Smooth muscle cell of the brain vasculature (primary cell): ENCODE measurements at places on chromosomes 11 and 22.

DNA sequence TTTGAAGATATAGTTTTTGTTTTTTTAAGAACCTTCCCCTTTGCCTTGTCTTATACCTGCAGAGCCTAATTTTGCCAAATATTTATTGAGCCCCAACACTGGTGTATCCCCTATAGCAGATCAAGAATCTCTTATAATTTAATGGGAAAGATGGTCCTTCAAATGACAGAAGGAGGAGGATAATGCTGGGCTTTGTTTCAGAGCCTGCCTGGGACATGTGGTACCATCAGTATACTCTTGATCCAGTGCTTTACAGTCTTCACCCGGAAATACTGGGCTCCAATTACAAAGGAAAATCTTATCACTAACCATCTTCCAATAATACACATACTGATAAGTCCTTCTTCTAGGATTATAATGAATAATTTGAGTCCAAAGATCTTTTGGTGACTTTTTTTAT lies 84.7 kb downstream of the GAB2 start:
- no peak for DNase-seq

DNA sequence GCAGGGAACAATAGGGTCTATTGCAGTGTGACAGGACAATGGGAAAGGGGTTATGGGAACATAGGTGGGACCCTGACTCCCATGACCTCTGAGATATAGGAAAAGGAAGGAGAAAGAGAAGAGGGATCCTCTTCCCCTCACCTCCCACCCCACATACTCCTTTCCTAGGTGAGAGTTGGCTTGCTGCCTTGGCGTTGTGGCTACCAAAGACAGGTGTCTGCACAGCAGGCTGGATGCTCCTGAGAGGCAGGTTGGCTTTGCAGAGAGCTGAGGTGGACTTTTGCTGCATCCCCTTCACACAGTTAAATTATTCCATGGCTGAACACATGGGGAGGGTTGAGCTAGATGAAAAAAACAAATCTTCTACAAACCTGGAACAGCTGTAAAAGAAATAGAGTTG lies 80.7 kb downstream of the SYT9 start:
- no peak for DNase-seq

- no peak for DNase-seq
Measured at GRCh38 chr11:15697437-15698236, 582.9 kb downstream of the INSC start.

GRCh38 chr11:34650528-34650927 lies 29.6 kb downstream of the EHF start:
- DNase-seq, result no peak

DNA sequence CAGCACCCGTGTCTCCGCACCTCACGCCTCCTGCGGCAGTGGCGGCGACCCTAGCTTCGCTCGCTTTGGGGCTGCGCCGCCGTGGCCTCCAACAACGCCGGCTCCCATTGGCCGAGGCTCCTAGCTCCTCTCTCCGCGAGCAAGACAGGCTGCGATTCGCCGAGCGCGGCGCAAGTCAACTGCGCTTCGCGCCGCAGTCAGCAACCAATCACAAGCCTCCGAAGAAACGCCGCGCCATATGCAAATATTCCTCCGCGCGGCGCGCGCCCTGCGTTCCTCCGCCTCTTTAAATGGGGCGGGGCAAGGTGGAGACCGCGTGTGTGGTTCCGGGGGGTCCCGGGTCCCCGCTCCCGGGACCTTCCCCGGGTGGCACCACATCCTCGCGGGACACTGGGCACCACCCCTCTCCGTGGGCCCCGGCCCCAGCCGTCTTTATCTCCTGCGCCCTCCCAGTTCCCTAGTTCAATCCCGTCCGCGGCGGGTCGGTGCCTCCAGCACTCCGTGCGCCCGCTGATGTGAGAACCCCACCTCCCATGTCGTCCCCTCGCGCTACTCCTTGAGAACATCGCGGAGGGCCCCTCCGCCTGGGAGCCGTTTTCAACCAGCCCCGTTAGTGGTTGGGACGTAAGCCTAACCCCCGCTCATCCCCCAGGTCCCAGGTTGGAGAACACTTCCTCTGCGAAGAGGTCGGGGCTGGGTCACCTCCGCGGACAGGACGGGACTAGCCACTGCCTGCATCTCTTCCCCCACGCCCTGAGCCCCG lies at the start of gene NAP1L4:
Gene NAP1L4, minus strand, starts transcription at position 96 of the 763 bp plus-strand sequence. CDS start 13,109 bp downstream, outside the sequence.
- DNase-seq, result peak; percentile 96

- DNase-seq, result peak; percentile 40
Measured at GRCh38 chr11:65224930-65225278, 36.9 kb upstream of the POLA2 start.

DNA sequence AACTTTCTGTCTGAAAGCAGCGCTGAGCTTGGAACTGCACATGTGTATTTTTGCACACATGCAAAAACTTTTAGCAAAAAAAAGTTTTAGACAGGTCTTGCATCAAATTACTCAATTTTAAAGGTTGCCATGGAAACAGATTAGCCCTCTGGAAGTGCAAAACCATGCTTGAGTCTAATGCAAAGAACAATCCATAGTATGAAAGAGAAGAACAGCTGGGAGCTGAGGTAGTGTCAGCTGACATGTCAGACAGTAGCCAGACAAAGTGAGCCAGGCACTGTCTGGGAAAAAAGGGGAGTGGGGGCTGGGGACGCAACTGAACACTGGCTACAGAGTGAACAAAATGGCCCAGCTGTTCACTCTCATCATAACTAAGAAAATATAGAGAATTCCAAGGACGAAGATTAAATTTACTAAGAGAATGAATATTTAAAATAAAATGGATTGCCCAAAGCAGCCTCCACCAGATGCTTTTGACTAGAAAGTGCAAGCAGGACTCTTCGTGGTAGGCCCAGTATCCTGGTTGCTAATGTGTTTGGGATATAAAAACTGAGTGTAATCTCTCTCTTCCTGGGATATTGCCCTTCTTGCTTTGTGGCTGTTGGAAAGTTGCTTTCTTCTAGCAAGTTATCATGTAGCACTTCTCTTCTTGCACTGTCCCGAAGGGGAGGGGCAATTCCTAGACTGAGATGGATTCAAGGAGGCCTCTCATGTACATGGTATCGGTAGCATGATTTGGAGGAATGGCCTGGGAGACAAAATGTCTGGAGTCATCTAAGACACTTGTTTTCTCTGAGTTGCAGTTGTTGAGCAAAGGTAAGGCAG lies 434.1 kb upstream of the FAT3 start:
- DNase-seq, result no peak

DNA sequence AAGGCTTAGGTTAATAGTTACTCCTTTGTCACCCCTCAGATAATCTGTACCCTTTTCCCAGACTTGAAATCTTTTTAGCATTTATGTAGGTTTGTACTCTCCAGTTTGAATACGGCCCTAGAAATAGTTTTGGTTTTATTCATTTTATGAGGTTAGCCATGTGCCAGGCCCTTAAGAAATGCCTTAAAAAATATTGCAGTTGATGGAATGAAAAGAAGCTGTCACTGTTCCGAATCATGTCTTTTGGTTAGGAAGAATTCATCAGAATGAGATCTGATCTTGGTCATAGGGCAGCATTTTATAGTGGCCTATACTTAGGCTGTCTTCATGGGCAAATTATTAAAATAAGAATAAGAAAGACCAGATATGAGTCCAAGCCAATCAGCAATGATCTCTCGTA lies 14.8 kb upstream of the PRSS23 start:
- no peak for DNase-seq

DNA sequence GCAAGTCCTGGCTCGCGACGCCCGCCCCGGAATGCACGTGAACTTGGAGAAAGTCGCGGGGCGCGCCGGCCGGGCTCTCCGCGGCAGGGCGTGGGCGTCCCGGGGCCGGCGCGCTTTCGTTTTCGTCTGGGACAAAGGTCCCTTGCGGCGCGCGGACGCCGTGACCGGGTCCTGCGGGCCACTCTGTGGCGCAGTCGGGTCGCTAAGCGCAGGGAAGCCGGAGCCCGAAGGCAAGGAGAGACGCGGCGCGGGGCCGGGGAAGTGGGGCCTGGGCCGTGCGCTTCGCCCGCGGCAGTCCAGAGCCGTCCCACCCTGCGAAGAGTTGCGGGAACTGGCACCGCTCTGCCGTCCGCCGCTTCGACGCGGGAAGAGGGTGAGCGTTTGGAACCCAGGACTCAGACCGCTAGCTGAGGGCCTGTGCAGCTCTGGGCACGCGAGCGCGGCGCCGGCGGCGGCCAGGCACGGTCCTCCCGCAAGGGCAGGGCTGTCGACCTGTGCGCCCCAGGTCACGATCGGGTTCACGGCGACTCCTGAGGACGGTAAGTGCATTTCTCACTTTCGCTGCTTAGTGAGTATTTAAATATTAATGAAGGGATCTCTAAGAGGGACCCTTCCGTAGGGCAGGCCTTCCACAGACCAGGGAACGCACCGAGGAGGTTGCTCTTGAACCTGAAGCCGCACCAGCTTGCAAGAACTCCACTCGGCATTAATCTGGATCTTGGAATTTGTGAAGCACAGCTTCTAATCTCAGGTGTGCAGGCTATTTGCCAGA lies 78.0 kb upstream of the PPARA start:
- no peak for DNase-seq

GRCh38 chr22:40556641-40557040 lies 79.9 kb downstream of the MRTFA start:
- no peak for DNase-seq
